Progenitor cell of endocrine pancreas (in vitro differentiated cells): ENCODE measurements at places on chromosomes 13 and 19. TPM values are rescaled to one million over a fixed set of nuclear protein-coding genes. Genes with fewer than 3 reads are reported as not detected.

GRCh38 chr19:42074513-42075363 is 1.2 kb upstream of the ZNF574 start:
- H3K36me3 ChIP-seq: peaks cover 3% of the 10 kb centered on the region
- peaks cover 12% of the 10 kb centered on the region for H3K27me3 ChIP-seq
- H3K27ac ChIP-seq: peak overlapping the region; percentile 100

DNA sequence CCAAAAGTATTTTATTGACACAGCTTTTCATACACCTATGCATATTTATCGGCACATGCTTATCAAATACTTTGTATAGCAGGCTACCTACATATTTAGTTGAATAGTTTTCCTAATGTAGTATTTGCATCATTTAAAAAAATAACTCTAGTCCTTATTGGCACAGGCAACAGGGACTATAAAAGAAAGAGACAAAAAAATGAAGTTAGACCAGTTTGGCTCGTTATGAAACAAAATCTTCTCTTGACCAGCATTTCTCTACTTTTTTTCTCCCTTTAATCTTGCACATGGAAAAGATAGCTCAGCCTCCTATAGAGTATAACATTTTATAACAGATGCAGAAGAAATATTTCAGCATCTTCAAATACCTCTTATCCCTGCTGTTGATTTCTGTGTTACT is 794.8 kb upstream of the MIR17HG start:
- no peak overlapping the region for H3K4me3 ChIP-seq
- H3K27me3 ChIP-seq: no peaks in the 10 kb centered on the region
- no peak for DNase-seq
- H3K27ac ChIP-seq: no peak overlapping the region

GRCh38 chr19:7916103-7916954 is 1.7 kb downstream of the TGFBR3L start:
- DNase-seq: no peak
- H3K4me3 ChIP-seq: no peak overlapping the region
- peaks cover 35% of the 10 kb centered on the region for H3K27me3 ChIP-seq
- H3K27ac ChIP-seq: no peak overlapping the region
- peaks cover 13% of the 10 kb centered on the region for H3K36me3 ChIP-seq

- no peak for DNase-seq
- H3K27me3 ChIP-seq: no peaks in the 10 kb centered on the region
- peaks cover 4% of the 10 kb centered on the region for H3K4me1 ChIP-seq
Observed at GRCh38 chr13:66492479-66492878, 737.7 kb downstream of the PCDH9 start.

DNA sequence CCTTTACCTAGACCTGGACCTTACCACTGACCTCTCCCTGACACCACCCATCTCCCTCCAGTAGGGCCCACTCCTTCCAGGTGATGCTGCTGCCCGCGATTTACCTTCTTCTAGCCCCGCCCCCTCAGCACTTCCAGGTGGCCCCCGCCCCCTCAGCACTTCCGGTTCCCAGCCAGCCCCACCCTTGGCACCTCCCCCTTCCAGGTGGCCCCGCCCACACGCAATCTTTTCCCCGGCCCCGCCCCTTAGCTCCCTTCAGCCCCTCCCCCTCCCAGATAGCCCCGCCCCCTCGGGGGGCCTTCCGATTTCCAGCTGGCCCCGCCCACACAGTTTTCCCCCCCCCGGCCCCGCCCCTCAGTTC is 586 bp downstream of the LIG1 start:
- peaks cover 12% of the 10 kb centered on the region for H3K4me1 ChIP-seq
- peaks cover 8% of the 10 kb centered on the region for H3K36me3 ChIP-seq
- peak overlapping the region; percentile 94 for H3K4me3 ChIP-seq
- peak; percentile 82 for DNase-seq
- no peaks in the 10 kb centered on the region for H3K27me3 ChIP-seq

DNA sequence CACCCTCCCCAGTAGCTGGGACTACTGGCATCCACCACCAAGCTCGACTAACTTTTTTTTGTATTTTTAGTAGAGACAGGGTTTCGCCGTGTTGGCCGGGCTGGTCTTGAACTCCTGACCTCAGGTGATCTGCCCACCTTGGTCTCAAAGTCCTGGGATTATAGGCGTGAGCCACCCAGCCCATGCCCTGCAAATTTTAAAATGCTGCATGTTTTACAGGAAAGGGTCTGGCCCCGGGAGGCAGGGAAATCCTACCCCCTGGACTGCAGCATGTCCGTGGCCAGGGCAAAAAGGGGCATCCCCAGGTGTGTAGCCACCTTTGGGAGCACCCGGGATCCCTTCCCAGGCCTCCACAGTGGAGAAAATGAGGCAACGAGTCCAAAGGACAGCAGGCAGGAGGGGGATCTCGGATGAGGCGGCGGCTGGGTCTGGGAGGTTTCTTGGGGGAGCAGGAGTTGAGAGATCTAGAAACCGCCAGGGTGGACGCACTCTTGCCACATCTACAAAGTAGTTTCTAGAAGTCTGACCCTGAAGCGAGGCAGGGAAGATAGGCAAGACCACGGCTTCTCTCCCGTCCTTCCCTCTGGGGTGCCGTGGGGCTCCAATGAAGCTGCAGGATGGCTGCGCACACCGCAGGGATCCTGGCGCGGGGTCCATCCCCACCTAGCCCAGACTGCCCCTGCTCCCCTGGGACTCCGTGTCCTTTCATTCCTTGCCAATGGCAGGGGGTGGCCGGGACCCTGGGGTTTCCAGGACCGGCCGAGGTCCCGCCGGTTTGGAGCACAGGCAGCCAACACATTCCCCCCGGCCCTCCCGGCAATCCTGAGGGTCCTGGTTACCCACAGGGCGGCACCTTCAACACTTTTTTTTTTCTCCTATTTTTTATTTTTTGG is 21.3 kb upstream of the ZBTB7A start:
- H3K27me3 ChIP-seq: no peaks in the 10 kb centered on the region
- no peak for DNase-seq
- peaks cover 1% of the 10 kb centered on the region for H3K36me3 ChIP-seq
- no peak overlapping the region for H3K4me3 ChIP-seq
- H3K4me1 ChIP-seq: peaks cover 6% of the 10 kb centered on the region

DNA sequence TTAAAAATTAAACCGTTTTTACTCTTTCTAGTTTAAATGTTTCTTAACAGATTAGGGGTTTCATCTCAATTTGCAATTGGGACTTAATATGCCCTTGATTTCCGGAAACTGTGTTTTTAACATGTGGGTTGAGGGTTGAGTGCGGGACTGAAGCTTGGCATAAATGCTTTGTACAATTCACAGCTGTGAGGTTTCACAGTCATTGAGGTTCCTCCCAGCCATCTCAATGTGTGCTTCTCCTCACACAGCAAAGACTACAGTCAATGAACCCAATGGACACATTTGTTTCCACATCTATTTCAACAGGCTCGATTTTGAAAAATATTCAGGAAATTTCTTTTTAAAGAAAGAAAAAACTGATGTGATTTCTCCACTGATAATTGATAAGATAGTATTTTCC is 328.6 kb downstream of the TBC1D4 start:
- H3K36me3 ChIP-seq: peaks cover 1% of the 10 kb centered on the region
- no peaks in the 10 kb centered on the region for H3K4me1 ChIP-seq
- no peak for DNase-seq
- no peak overlapping the region for H3K27ac ChIP-seq
- no peak overlapping the region for H3K4me3 ChIP-seq

DNA sequence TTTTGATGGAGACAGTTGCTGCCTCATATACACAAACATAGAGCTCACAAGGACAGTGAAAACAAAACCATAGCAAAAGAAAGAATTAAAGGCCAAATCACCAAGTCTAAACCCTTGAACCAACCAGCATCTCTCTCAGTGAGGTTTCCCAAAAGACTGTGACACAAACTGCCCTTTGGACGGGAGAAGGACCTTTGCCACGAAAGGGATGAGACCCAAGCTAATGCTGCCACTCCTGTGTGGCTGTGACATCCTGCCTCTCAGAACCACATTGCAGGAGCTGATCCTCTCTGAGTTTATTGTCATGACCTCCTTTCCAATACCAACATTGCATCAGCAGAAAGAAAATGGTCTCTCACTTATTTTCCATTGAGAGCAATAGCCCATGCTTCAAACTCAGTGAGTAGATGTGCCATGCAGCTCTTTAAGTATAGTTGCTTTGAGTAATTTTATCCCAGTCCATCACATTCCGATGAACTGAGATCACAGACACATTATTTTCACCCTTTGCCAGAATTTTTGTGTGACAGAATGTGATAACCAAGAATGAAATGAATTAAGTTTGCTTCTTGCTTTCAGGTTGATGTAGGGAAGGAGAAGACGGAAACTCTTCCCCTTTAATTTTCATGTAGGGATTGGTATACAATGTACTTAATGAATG is 133.5 kb upstream of the IRS2 start:
- H3K27me3 ChIP-seq: no peaks in the 10 kb centered on the region
- no peaks in the 10 kb centered on the region for H3K36me3 ChIP-seq
- H3K27ac ChIP-seq: no peak overlapping the region
- H3K4me3 ChIP-seq: no peak overlapping the region

GRCh38 chr19:12828494-12828893 is 5.9 kb downstream of the RTBDN start:
- H3K4me3 ChIP-seq: no peak overlapping the region
- H3K27ac ChIP-seq: no peak overlapping the region
- H3K36me3 ChIP-seq: no peaks in the 10 kb centered on the region

GRCh38 chr13:41645331-41645730 is 188.0 kb downstream of the RGCC start:
- no peak for DNase-seq
- H3K4me3 ChIP-seq: no peak overlapping the region
- H3K4me1 ChIP-seq: peaks cover 25% of the 10 kb centered on the region
- no peaks in the 10 kb centered on the region for H3K27me3 ChIP-seq
- no peaks in the 10 kb centered on the region for H3K36me3 ChIP-seq

DNA sequence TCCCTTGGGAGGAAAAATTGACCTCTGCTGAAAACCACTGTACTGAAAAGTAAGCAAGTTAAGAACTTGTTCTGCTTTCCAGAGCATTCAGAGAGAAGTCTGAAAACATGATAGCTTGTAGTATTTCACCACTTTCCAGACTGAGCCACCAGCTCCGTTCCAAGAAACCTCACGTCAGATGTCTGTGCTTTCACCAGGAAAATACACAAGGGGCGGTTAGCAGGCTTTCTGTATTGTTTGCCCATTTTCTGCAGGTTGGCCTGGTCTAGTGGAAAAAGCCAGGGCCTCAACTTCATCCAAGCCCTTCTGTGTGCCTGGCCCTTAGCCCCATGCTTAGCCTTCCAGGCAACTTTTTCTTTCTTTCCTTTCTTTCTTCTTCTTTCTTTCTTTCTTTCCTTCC is 36.4 kb downstream of the RXFP2 start:
- peaks cover 18% of the 10 kb centered on the region for H3K27me3 ChIP-seq
- no peaks in the 10 kb centered on the region for H3K36me3 ChIP-seq
- no peak overlapping the region for H3K4me3 ChIP-seq
- no peak overlapping the region for H3K27ac ChIP-seq
- no peaks in the 10 kb centered on the region for H3K4me1 ChIP-seq
- no peak for DNase-seq

- H3K4me1 ChIP-seq: no peaks in the 10 kb centered on the region
- peaks cover 5% of the 10 kb centered on the region for H3K27me3 ChIP-seq
- DNase-seq: no peak
- H3K27ac ChIP-seq: peak overlapping the region; percentile 62
- H3K36me3 ChIP-seq: no peaks in the 10 kb centered on the region
Observed at GRCh38 chr19:33263325-33264023, 37.8 kb upstream of the SLC7A10 start.

GRCh38 chr19:3343619-3344502 is 22.5 kb upstream of the NFIC start:
- DNase-seq: no peak
- no peak overlapping the region for H3K27ac ChIP-seq

DNA sequence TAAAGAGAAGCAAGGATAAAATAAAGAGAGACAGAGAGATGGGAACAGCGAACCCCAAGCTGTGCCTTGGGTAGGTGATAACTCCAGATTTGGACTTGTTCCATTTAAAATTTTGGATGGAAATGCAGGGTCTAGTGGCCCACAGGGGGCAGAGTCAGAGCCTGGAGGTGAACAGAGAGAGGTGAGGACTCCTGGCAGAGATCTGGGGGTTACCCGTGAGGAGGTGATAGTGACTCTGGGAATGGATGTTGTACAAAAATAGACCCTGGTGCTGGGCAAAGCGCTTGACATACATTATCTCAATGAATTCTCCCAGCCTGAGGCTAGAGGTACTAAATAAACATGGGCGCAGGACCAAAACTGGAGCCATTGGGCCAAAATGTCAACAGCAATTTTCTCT is 14.3 kb upstream of the DHRS12 start:
- H3K27me3 ChIP-seq: peaks cover 15% of the 10 kb centered on the region
- H3K27ac ChIP-seq: no peak overlapping the region
- H3K4me1 ChIP-seq: peaks cover 4% of the 10 kb centered on the region
- H3K36me3 ChIP-seq: no peaks in the 10 kb centered on the region
- no peak for DNase-seq
- H3K4me3 ChIP-seq: no peak overlapping the region

GRCh38 chr19:52022193-52022592 is 6.0 kb downstream of the ZNF614 start:
- no peak overlapping the region for H3K4me3 ChIP-seq
- H3K27me3 ChIP-seq: no peaks in the 10 kb centered on the region
- no peak overlapping the region for H3K27ac ChIP-seq
- DNase-seq: no peak

GRCh38 chr13:96090240-96091101 is 564 bp downstream of the HS6ST3 start:
- no peaks in the 10 kb centered on the region for H3K36me3 ChIP-seq
- DNase-seq: peak; percentile 24
- no peak overlapping the region for H3K27ac ChIP-seq
- H3K4me1 ChIP-seq: peaks cover 7% of the 10 kb centered on the region
- peaks cover 81% of the 10 kb centered on the region for H3K27me3 ChIP-seq
- peak overlapping the region; percentile 31 for H3K4me3 ChIP-seq

- H3K27ac ChIP-seq: no peak overlapping the region
- peaks cover 9% of the 10 kb centered on the region for H3K4me1 ChIP-seq
- no peak overlapping the region for H3K4me3 ChIP-seq
Observed at GRCh38 chr13:112107289-112107688, 40.3 kb downstream of the SOX1 start.

- no peaks in the 10 kb centered on the region for H3K4me1 ChIP-seq
- H3K4me3 ChIP-seq: no peak overlapping the region
- no peaks in the 10 kb centered on the region for H3K27me3 ChIP-seq
- H3K27ac ChIP-seq: no peak overlapping the region
- no peak for DNase-seq
- peaks cover 7% of the 10 kb centered on the region for H3K36me3 ChIP-seq
Observed at GRCh38 chr19:6997679-6998445, 23.4 kb downstream of the MBD3L2B start.

DNA sequence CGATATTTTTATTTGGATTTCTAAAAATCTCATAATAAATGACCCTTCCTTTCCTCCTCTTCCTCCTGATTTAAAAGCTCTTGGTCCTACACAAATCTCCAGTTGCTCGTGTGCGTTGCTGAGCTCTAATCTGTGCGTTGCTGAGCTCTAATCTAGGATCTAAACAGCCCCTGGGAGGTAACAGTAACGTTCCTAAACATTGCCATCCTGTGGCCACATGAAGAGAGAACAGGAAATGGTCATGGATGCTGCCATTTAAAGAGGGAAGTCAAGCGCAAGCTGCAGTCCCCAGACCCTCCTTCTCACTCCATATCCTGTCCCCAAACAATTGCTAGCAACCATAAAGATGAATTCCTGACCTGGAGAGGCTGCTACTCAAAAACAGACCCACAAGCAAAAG is 170.8 kb downstream of the NUFIP1 start:
- no peak overlapping the region for H3K4me3 ChIP-seq
- H3K36me3 ChIP-seq: no peaks in the 10 kb centered on the region
- DNase-seq: no peak
- peak overlapping the region; percentile 57 for H3K27ac ChIP-seq
- peaks cover 12% of the 10 kb centered on the region for H3K4me1 ChIP-seq
- H3K27me3 ChIP-seq: no peaks in the 10 kb centered on the region

The MEIS3 gene
- total RNA-seq: 25.5 and 30.8 TPM in 2 replicates

The NLRP11 gene
- not detected in 2 replicates for total RNA-seq

The PTGIR gene
- not detected in 2 replicates for total RNA-seq

The WDR87 gene
- 0.02 TPM in 1 of 2 replicates, not detected in the other for total RNA-seq

The ATP4B gene
- not detected in 2 replicates for total RNA-seq

The INSR gene
- 67.5 and 69.2 TPM in 2 replicates for total RNA-seq

The ONECUT3 gene
- 41.9 and 42.9 TPM in 2 replicates for total RNA-seq

The COG3 gene
- total RNA-seq: 29.6 and 31.6 TPM in 2 replicates

The PLIN4 gene
- total RNA-seq: 0.93 and 1.3 TPM in 2 replicates

The DNAAF3 gene
- 14.9 and 18.4 TPM in 2 replicates for total RNA-seq
